ENCODE measurements at places on chromosomes 12 and 14.

DNA sequence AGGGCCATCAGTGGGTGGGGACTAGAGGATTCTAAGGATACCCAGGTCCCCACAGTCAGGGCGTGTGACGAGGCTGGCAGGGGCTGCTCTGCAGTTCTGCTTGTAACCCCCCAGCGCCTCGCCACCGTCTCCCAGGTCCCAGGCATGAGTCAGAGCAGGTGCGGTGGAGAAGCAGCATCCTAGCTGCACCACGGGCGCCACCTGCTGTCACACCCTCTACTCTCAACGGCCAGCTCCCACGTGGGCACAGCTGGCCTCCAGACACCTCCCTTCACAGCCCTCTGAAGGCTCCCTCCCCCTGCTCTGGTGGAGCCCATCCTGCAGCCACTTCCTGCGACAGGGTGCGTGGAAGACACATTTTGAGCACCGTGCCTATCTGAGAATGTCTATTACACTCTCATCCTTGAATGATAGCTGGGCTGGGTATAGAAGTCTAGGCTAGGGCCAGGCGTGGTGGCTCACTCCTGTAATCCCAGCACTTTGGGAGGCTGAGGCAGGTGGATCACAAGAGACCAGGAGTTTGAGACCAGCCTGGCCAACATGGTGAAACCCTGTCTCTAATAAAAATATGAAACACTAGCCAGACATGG lies 6.9 kb upstream of the NUDT14 start:
- DNase-seq = no peak

- DNase-seq = no peak
Measured at GRCh38 chr14:69687606-69688298, 76.4 kb downstream of the SUSD6 start.

- no peak for DNase-seq
Measured at GRCh38 chr12:101855976-101856375, 21.4 kb upstream of the DRAM1 start.

- no peak for DNase-seq
Measured at GRCh38 chr12:106178562-106178961, 39.8 kb upstream of the NUAK1 start.

- DNase-seq = no peak
Measured at GRCh38 chr14:38900887-38901286, 202.1 kb downstream of the SEC23A start.

DNA sequence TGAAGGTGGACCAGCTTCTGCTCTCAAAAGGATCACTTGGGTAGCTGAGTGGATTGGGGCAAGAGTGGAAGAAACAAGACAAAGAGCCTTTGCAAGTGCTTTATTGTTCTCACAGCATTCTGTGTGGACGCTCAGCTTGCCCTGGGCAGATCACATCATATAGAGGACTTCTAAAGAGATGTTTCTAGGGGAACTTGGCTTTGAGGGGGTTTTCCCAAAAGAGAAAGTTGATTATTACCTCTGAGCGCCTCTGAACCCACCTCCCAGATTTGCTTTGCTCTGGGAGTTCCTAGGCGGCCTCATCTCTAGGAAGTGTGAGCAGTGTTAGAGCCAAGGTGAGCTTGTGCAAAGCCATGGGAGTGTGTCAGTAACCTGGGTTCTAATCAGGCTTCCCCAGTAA lies 81.7 kb downstream of the RIN3 start:
- DNase-seq = no peak

GRCh38 chr12:52387859-52388258 lies 2.4 kb upstream of the KRT84 start:
- DNase-seq = no peak

- no peak for DNase-seq
Measured at GRCh38 chr12:53872367-53872766, 66.3 kb upstream of the HOXC13 start.

DNA sequence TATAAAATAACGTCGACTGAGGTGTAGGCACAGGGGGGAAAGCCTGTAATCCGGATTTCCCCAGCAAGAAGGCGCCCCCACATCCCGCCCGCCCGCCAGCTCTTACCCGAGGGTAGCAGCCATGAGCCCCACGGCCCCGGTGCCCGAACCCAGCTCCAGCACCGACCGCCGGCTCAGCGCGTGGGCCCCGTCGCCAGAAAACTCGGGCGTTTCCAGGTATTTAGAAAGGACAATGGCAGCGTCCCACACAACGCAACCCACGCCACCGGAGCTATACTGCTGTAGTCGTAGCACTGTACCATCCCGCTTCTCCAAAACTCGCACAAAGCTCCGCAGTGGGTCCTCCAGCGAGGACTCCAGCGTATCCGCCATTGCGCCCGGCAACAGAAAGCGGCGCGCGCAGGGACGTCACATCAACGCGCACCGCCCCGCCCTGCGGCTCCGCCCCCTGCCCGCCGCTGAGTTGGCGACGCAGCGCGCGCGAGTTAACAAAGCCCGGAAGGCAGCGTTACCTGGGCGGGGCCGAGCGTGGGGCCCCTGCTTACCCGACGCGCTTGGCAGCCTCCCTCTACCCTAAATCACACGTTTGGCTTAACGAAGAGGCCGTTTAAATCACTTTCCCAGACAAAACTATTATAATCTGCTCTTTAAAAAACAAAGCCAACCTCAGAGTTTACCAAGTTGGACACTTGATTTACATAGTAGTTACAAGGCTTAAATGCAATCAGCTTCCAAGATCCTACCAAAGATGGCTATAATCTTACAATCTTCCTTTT lies at the start of gene VCPKMT:
Gene VCPKMT (minus strand): TSS at position 392 of the 776 bp plus-strand sequence. CDS start 20 bp downstream, at position 372.
- peak; percentile 90 for DNase-seq

DNA sequence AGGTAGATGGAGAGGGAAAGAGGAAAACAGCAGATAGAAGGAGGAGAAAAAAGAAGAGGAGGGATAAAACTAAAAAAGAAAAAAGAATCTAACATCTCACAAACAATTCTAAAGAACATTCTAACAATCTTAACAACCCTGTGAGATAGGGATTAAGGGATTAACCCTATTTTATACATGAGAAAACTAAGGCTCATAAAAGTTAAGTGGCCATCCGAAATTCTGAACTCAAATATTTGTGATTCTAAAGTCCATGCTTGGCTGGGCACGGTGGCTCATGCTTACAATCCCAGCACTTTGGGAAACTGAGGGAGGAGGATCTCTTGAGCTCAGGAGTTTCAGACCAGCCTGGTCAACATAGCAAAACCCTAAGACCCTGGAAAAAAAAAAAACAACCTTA lies 13.1 kb downstream of the KIF21A start:
- no peak for DNase-seq

GRCh38 chr14:55711175-55711811 lies 131.3 kb downstream of the KTN1 start:
- no peak for DNase-seq
